ENCODE measurements at places on chromosomes 6 and 20.

GRCh38 chr6:35359744-35360348 is 17.5 kb downstream of the PPARD start:
- no peak for DNase-seq

DNA sequence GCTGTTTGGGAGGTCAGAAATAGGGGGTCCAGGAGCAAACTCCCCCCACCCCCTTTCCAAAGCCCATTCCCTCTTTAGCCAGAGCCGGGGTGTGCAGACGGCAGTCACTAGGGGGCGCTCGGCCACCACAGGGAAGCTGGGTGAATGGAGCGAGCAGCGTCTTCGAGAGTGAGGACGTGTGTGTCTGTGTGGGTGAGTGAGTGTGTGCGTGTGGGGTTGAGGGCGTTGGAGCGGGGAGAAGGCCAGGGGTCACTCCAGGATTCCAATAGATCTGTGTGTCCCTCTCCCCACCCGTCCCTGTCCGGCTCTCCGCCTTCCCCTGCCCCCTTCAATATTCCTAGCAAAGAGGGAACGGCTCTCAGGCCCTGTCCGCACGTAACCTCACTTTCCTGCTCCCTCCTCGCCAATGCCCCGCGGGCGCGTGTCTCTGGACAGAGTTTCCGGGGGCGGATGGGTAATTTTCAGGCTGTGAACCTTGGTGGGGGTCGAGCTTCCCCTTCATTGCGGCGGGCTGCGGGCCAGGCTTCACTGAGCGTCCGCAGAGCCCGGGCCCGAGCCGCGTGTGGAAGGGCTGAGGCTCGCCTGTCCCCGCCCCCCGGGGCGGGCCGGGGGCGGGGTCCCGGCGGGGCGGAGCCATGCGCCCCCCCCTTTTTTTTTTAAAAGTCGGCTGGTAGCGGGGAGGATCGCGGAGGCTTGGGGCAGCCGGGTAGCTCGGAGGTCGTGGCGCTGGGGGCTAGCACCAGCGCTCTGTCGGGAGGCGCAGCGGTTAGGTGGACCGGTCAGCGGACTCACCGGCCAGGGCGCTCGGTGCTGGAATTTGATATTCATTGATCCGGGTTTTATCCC is at the start of gene VEGFA:
Gene VEGFA (plus strand): TSS at position 686 of the 846 bp plus-strand sequence.
- DNase-seq = peak; percentile 95

DNA sequence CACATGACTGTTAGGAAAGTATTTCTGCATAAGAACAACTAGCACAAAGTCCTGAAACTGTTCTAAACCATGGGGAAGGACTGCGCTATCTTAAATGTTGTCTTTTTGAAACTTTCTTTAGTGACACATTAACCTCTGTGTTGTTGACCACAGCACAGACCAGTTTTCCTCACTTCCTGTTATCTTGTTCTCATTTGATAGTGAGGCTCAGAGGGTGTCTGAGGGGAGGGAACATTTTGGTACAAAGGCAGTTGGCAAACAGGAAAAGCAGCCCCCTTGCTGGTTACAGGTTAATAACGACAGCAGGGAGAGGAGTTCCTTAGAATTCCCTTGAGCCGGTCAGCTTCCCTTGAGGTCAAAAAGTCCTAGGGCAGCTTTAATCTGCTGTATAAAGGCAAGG is 143.5 kb upstream of the BMP2 start:
- no peak for DNase-seq

DNA sequence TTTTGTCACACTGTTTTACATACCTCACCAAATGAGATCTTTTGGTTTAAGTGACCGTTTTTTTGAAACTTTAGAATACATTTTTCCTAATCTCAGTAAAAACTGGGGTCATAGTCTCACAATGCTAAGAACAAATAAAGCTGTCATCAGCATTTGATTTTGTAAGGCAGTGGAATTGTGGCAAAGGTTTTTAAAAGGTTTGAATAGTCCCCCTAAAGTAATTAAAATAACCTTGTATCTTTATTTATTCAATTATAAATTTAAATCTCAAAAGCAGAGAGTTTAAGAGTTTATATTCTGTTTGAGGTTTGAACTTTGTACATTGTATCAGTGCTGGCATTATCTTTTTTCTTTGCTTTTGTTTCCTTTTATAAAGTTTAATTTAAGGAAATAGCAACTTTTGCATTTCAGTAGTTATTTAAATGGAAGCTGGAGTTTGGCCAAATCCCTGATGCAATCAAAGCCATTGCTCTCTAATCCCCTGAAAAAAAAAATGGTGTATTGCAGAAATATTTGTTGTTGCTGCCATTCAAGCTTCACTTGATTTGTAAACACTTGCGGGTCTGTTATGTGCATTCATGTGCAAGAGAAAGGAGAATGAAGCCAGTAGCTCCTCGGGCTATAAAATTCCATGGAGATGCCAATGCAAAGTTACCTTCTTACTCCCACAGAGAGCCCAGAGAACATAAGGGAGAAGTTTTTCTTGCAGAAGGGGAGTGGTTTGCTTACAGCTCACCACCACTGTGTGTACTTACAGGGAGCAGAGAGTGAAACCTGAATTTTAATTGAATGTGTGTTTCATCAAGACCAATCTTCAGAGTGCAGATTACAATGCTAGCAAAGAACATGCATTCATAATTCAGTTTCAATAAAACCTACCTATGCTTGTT is 391.8 kb downstream of the ARHGAP18 start:
- DNase-seq = no peak

DNA sequence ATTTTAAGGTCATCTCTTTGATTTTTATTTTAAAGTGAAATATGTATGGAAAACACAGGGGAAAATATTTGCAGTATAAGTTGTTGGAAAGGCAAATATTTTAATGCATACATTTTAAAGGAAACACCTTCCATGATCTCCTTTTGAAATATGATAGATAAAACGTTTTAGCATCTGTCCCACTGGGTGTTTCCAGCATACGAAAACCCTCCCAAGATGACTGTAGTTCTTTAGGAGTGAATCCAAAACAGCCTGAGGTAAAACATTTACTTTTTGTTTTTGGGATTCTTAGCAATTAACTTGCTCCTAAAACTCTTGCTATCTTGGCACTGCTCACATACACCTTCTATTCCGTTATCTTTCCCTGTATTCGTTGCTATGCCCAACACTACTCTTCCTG is 210.0 kb downstream of the EPHA7 start:
- no peak for DNase-seq

- DNase-seq = no peak
Measured at GRCh38 chr6:66526061-66526460, 819.0 kb upstream of the EYS start.

DNA sequence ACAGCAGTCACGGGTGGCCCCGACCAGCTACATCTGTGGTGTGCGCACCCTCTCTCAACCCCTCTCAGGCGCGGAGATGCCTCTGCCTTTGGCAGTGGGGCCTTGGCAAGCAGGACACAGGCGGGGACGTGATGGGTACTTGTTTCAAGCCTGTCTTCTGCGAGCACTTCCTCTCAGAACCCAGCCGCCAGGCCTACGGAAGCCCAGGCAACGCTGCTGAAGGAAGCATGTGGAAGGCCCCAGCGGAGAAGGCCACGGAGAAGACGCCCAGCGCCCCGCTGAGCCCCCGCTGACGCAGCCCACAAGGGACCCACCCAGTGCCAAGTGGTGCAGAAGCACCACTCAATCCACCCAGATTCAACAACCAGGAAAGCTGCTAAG is 13.0 kb downstream of the SERPINB6 start:
- DNase-seq = peak; percentile 64

GRCh38 chr6:166297606-166298005 is 10.6 kb downstream of the PRR18 start:
- DNase-seq = no peak

- DNase-seq = no peak
Measured at GRCh38 chr6:155158030-155158843, 105.6 kb upstream of the CLDN20 start.

DNA sequence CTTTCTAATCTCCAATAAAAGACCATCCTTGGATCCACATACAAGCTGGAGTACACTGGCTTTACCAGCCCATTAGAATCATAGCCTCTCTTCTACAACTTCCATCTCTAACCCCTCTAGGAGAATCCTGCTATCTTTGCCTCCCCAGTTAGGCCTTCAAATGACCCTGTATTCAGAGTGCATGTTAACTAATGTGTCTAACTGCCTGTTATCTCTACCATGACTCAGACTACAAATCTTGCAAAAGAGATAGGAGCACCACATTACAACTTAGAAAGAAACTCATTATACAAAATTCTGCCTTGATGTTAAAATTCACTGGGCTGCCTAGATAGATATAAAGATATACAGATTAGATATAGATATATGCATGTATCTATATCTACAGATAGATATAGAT is 28.2 kb downstream of the GPR63 start:
- no peak for DNase-seq

DNA sequence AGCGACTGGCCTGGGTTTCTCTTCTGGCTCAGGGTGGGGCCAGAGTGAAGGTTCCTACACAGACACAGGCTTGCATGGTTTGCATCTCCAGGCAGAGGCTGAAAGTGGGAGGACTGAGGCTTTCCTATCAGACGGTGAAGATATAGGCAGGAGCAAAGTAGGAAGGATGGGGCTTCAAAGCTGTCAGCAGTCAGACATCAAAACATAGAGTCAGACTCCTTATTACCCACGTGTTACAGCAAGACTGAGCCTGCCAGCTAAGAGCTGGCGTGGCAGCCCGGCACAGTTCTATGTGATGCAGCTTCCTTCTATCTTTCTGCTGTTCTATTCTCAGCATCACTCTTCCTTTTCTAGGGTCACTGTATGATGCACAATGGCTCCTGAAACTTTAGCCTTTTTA is 445.1 kb downstream of the DOK5 start:
- DNase-seq = no peak

GRCh38 chr6:166691746-166692145 is 64.7 kb upstream of the RPS6KA2 start:
- DNase-seq = no peak

DNA sequence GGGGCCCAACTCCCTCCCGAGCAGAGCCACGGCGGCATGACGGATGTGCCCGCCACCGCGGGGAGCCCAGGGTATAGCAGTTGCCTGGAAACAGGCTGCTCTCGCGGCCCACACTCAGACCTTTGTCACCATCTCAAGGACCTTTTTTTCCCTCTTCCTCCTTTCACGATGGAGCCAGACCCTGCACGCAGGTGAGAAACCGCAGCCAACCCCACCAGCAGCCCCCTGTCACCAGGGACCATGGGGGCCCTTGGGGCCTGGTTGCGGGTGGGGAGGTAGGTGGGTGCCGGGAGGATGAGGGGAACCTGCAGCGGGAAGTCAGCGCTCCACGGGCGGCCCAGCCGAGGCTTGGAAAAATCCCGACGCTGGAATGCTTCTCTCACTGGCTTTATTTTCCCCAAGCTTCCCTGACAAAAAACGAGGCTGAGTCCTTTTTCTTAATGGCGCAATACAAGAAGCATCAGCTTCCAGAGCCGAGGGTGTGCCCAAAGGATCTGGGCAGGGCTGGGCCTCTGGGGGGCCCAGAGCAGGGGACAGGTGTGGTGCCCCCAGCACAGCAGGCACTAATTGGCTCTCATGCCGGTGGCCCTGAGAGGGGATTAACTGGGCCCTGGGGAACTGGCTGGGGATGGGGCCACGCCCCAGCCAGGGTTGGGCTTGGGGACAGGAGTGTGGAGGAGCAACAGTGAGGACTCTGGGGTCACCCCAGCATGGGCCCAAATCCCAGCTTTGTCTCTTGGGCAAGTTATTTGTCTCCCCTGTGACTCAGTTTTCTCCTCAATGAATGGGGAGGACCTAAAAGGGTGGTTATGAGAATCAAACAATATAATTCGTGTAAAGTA is 23.9 kb downstream of the NOL4L start:
- no peak for DNase-seq

- peak; percentile 53 for DNase-seq
Measured at GRCh38 chr20:41046716-41047115, 18.1 kb downstream of the TOP1 start.

DNA sequence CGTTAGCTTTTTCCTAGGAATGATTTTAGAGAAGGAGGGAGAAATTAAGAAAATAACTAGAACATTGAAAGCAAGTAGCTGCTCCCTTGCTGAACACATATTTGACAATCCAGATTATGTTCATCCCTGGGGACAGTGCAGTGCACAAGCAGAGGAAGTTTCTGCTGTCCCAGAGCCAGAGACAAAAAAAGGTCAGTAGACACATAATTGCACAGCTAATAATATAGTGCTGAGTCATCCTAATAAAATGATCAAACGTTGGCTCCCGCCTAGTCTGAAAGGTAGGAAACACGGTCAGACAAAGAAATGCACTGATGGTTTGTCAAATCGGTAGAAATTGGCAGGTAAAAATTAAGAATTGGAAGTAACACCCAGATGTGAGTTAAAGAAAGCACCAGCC is 21.7 kb upstream of the SSTR4 start:
- no peak for DNase-seq

DNA sequence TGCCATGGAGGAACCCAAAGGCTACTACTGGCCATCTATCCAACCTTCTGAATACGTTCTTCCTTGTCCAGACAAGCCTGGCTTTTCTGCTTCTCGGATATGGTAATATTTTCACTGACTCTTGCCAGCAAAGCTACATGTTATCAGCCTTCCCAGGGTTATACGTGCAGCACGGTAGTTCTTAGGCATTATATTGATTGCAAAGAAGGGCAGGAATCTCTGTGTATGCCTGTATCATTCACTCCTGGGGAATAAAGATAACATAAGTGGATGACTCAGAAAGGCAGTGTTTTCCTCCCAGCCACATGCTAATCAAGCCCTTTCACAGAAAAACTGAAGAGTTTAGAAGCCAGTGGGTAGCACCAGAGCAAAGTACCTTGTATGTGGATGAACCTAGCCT is 98.7 kb downstream of the ADGRG6 start:
- no peak for DNase-seq

DNA sequence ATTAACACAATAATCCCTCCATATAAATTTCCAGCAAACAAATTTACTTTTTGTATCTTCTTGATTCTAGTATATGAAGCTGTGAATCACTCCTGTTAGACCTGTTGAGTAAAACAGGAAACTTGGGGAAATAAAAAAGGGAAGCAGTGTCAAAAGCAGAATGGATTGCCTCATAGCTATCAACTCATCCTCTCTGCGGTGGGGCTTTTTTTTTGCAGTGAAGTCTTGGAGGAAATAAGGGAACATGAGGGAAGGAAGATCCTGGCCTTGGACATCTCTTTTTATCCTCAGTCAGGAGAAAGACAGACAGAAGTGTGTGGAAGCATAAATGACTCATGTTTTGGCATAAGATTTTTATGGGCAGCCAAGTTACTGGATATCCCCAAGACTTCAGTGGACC is 332.5 kb downstream of the TFAP2A start:
- peak; percentile 99 for DNase-seq

DNA sequence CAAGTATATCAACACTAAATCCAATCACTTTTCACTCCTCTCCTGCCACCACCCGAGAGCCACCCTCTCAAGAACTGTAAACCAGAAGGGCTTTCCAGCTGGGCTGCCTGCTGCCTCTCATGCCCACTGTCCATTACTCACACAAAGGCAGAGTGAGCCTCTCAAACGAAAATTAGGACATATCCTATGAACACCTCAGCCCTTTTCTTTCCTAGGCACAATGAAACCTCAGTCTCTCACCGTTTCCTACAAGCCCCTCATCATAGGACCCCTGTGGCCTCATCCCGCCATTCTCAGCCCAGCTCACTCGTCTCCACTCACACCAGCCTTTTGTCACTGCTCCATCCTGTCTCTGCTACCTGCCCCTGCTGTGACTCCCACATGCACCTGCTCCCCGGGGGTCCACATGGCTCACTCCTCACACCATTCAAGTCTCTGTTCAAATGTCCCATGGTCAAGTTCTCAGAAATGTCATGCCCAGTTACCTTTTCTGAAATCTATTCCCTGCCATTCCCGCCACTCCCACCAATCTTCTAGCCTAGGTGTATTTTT is 7.4 kb downstream of the HLA-F start:
- DNase-seq = no peak

GRCh38 chr6:87071683-87072082 is 23.2 kb downstream of the CGA start:
- no peak for DNase-seq

- DNase-seq = peak; percentile 73
Measured at GRCh38 chr20:31869942-31870725, at the start of the genes DUSP15 and TTLL9. Gene DUSP15, minus strand, starts transcription at chr20:31870527. Its CDS starts 190 bp downstream, at chr20:31870337. Gene TTLL9, plus strand, starts transcription at chr20:31870634. Its CDS starts 493 bp downstream, at chr20:31871127.
